ENCODE measurements at places on chromosomes 2 and 18.

GRCh38 chr18:10319914-10320600 is 134.4 kb upstream of the APCDD1 start:
- no peak for DNase-seq

DNA sequence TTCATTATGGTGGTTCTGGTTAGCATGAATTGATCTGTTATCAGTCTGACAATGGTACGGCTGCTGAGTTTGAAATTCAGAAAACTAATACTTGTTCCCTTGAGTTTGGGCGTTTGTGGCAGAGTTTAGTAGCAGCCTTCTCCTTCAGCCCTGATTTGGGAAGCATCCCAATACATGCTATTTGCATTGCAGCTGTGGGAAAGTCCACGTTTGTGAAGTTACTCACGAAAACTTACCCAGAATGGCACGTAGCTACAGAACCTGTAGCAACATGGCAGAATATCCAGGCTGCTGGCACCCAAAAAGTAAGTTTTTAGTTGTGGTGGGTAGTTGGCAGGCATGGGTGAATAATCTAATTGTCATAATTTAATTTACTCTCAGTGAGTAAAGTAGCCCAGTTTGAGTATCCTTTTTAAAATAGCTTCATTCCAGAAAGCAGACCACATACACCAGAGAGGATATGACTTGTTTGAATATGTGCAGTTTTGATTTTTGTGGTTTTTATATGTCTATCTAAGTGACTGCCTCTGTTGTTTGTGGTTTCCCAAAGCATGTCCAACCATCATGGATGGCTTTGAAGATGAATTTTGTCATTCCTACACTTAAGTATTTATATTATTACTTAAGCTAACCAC is 12.2 kb downstream of the DGUOK start:
- no peak for DNase-seq

DNA sequence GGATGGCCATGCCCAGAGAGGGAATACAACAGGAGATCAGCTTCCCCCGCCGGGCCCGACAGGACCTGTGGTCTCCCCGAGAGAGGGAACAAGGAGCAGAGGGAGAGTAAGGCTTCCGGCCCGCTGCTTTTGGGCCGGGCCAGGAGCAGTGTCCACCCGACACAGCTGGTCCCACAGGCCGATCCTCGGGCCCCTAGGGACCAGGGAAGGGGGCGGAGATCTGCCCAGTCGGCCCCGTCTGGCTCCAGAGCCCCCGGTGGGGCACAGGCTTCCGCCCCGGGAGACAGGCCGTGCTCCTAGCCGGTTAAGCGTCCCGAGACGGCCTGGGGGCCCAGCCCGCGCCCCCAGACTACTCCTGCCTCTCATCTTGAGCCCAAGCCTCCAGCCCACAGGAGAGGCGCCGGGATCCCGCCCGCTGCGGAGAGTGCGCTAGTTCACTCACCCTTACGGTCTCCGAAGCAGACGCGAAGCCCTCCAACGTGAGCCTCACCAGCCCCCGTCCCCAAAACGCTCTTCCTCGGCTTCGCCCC is at the start of gene MCFD2:
MCFD2 (minus strand) TSS at position 526 of the 530 bp plus-strand sequence. CDS start 6,635 bp downstream, outside the sequence.
- DNase-seq, result no peak

DNA sequence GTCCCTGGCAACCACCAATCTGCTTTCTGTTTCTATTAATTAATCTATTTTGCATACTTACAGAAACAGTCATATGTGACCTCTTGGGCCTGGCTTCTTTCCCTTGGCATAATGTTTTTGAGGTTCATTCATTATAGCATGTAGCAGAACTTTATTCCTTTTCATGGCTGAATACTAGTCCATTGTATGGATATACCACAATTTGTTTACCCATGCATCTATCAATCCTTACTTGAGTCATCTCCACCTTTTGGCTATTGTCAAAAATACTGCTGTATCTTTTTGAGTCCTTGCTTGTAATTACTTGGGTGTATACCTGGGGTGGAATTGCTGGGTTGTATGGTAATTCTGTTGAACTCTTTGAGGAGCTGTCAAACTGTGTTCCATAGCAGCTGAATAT is 126.8 kb downstream of the CTIF start:
- no peak for DNase-seq

GRCh38 chr2:226716126-226716525 is 83.5 kb downstream of the IRS1 start:
- DNase-seq, result no peak

DNA sequence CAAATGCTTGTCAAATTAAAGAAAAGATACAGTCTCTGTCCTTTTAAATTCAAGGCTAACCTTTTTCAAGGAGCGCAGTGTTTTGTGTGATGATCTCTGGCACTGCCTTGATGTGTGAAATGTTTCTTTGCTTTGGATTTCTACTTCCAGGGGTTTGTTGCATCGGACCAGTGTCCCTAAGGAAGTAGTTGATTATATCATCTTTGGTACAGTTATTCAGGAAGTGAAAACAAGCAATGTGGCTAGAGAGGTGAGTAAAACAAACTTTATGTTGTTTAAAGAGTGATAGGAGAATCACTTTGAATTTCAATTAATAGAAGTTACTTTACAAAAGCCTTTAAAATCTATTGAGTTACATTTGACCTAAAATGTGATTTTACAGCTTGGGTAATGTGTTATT is 28.8 kb downstream of the HADHB start:
- no peak for DNase-seq

GRCh38 chr2:231545105-231545902 is 15.1 kb upstream of the NMUR1 start:
- peak; percentile 40 for DNase-seq
